ENCODE measurements at places on chromosomes 11 and 22.

GRCh38 chr11:44246726-44247125 is 63.2 kb downstream of the ALX4 start:
- no peaks in the 10 kb centered on the region for H3K27me3 ChIP-seq
- no peak for DNase-seq
- no peak overlapping the region for H3K4me3 ChIP-seq

DNA sequence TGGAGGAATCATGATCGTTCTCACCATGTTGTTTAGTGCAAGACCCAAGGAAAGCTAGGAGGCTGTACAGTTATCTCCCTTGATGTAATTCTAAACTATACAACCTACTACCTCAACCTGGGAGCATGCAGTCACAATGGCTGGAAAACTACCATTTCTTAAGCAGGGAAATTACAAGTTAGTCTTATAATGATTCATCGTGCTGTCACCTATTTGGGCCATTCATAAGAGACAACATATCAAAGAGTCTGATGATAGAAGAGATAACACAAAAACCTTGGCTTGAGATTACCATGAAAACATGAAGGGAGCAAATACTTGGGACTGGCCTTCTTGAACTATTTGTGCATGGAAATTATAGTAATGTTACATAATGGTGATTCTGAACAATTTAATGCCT is 30.5 kb upstream of the BLID start:
- H3K36me3 ChIP-seq: no peaks in the 10 kb centered on the region
- no peak for DNase-seq
- H3K4me3 ChIP-seq: no peak overlapping the region
- no peaks in the 10 kb centered on the region for H3K4me1 ChIP-seq

DNA sequence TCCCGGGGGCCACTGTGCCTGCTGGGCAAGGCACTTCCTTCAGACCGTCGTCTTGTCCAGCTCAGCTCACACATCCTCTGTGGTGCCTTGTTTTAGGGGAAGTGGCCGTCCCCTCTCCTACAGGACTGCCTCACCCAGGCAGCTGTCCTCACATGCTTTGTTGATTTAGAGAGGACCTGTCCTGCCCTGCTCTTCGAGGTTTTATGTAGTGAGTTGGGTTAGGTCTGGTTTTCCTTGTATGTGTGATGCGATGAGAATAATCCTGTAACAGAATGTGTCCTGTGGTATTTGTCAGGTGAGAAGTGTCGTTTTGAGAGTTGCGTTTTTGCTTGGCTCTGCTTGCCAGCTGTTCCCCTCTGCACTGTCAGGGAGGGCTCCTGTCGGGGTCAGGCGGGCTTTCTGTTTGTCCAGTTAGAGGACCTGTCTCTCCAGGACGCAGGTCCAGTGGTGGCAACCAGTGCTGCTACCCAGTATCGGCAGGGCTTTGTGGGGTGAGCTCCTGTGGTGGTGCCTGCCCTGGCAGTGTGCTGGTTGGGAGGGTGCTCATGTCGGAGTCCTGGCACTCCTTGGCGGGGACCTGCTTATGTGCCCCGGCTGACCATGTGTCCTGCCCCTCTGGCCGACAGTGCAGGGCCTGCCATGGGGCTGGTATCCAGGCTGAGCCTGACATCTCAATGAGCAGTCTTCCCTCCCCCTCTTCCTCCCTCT is 41.3 kb downstream of the MUC6 start:
- no peak overlapping the region for H3K27ac ChIP-seq
- H3K36me3 ChIP-seq: peaks cover 35% of the 10 kb centered on the region
- H3K27me3 ChIP-seq: no peaks in the 10 kb centered on the region
- DNase-seq: no peak
- H3K4me3 ChIP-seq: no peak overlapping the region

DNA sequence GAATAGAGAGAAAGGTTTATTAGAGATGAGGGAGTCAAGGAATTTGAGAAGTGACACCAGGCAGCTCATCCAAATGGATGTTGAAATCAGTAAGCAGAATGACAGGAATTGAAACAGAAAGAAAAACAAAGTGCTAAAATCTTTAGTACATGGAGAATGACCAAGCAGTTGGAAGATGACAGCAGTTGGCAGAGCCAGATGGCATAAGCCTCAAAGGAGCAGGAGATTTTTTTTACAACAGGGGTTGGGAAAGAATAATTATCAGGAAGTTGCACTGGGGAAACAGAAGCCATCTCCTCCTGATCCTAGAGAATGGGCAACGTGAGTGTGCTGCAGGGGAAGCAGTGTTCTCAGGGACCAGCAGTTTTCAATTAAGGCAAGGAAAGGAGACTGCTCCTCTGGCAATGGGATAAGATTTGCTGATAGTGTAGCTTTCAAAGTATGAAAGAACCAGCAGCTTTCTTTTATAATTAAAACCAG is 28.9 kb downstream of the RAB39A start:
- DNase-seq: no peak
- H3K4me3 ChIP-seq: no peak overlapping the region
- no peak overlapping the region for H3K27ac ChIP-seq
- H3K36me3 ChIP-seq: no peaks in the 10 kb centered on the region
- peaks cover 29% of the 10 kb centered on the region for H3K27me3 ChIP-seq
